Hematopoietic multipotent progenitor cell (in vitro differentiated cells): ENCODE measurements at places on chromosomes 2 and 18.

DNA sequence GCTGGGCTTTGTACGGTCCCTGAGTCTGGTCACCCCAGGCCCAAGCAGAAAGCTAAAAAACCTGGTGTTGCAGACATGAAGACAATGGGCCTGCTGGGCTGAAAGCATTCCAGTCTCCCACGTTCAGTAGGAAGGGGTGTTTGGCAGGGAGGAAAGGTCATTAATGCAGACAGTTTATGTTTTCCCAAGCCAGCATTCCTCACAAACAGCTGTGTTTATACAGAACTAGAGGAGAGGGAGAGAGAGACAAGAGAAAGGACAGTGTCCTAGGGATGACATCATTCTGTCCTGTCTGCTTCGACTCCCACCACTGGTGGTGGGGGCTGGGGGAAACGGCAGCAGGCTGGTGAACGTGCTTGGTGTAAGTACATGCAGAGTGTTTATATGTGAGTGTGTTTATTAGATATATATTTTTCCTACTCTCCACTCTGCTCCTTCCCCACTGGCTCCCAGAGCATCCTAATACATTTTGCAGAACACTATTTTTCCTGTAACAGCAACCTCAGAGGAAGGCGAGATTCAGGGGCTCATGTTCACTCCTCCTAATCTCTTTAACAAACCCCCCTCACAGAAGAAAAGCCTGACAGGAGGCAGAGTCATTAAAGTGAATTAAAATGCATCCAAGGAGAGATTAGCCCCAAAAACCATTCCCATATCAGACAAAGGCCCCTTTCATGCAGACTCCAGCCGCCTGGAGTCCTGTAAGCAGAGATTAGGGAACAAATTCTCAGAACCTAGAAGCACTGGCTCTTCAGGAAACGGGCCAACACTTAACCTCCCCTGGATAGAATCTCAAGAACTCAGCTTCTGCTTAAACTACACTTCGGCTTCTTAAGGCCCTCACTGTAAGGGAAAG, 380.4 kb downstream of the TNS1 start:
- no peak for DNase-seq

- no peak for DNase-seq
These were observed 14.8 kb downstream of the MBD2 start for GRCh38 chr18:54209471-54210180.

GRCh38 chr2:53460347-53460746, 307.3 kb upstream of the CHAC2 start:
- DNase-seq, result no peak

DNA sequence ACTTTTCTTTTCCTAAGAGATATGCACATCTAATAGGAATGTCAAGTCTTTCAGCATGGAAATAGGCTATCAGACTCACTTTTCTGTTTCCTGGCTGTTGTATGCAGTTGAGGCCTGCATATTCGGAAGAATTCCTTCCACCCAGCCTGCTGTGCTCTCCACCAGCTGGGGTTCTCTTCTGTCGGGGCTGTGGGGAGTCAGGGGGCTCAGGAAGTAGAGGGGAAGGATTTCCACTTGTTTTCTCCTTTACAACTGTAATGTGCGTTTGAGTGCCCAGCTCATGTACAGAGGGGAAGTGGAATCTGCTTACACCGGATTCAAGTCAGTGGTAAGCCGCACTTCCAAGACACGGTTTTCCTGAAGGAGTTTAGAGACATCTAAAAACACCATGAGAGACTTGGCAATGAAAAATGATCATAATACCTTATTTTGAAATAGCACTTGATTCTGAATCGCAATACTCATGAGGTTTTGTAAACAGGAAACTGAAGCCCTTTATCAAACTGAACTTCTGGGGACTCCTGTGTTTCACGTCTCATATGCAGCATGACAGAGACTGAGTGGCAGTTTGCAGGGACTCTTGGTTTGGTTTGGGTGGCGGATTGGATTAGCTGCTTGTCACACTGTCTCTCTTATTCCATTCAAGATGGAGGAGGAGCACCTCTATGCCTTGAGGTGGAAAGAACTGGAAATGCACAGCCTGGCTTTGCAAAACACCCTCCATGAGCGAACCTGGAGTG, 90.4 kb downstream of the MTCL1 start:
- peak; percentile 26 for DNase-seq

- no peak for DNase-seq
These were observed 204.2 kb downstream of the GBX2 start for GRCh38 chr2:235963853-235964577.

DNA sequence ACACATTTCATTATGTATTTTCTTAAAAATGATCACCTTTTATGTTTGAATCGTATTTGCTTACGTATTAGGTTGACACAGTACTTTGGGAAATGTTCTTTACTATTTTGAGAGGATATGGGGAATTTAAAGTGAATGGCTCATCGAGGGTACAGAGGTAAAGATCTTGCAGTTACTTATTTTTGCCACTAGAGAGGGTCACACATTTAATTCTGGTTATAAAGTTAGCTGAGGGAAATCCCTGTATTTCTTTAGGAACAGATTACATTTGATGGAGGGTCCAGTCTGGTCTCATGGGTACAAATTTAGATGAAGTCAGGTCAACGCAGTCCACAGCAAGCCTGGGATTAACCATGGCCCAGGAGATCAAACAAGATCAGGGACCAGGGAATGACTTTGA, 24.5 kb downstream of the DYNC2LI1 start:
- no peak for DNase-seq

DNA sequence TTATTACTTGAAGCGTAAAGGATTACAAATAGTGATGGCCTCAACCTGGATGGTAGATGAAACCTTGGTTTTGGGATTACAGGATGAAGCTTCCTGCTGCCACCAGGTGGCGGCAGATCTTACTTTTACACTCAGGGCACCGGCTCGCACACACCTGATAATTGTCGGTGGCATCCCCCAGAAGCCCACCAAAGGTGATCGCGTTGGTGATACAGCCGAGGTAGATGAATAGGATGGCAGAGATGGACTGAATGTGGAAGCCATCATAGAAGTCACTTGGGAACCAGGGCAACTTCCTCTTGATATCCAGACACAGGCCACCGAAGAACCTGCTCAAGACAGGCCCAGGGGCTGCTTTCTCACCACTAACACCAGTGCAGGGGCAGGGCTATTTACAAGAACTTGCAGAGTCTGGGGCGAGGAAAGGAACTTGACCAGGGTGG, 51.8 kb downstream of the MTHFD2 start:
- peak; percentile 40 for DNase-seq

GRCh38 chr2:110115291-110116032, at the start of gene MALL:
Gene MALL (minus strand): TSS chr2:110115822. CDS start chr2:110115792, 30 bp downstream.
- no peak for DNase-seq

GRCh38 chr2:44931198-44931780, 10.2 kb upstream of the SIX3 start:
- DNase-seq, result no peak

- DNase-seq, result peak; percentile 21
These were observed 104.4 kb downstream of the RGPD3 start for GRCh38 chr2:106363791-106364190.
